ENCODE measurements at places on chromosomes 1 and 21.

DNA sequence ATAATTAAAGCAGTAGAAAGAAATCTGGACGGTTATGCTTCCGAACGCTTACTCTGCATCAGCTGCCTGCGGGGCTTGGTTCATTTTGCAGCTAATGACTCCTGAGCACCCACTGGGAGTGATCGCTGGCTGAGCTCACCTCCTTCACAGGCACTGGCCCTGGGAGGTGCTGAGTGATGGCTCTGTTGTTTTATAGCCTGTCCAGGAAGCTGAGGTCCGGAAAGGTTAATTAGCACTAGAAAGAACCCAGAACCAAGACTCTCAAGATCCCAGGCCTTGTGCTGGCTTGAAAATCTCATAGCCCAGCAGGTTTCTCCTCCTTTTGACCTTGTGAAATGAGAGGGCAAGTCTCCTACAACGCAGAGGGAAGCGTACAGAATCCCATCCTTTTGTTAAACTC is 226.2 kb downstream of the AJAP1 start:
- DNase-seq, result peak; percentile 59

DNA sequence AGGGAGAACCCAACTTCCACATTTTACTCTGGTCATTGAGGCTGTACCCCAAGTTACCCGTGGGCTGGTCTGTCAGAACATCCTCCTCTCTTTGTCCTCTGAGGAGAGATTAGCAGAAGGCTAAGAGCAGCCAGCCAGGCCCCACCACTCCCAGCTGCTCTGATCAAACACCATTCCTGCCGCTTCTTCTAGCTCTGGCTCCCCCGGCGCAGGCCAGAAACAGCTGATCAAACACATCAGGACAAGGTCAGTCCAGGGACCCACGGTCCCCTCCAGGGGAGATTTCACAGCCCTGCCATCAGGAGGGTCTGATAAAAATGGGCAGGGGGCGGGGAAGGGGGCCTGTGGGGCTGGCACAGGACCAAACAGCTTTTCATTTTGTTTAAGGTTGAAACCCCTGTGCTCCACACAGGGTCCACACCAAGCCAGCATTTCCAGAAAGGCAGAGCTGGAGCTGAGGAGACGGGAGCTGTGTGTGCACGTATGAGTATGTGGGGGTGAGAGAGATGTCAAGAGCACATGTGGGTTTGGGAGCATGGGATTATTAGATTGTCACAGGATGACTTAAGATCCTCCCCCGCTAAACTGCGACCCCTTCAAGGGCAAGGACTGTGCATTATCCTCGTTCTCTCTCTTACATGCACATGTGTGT is 29.9 kb upstream of the EPHA8 start:
- DNase-seq, result no peak

- no peak for DNase-seq
Observed at GRCh38 chr1:55529017-55529416, 313.9 kb upstream of the USP24 start.

- no peak for DNase-seq
Observed at GRCh38 chr1:170095976-170096748, 21.7 kb upstream of the KIFAP3 start.

DNA sequence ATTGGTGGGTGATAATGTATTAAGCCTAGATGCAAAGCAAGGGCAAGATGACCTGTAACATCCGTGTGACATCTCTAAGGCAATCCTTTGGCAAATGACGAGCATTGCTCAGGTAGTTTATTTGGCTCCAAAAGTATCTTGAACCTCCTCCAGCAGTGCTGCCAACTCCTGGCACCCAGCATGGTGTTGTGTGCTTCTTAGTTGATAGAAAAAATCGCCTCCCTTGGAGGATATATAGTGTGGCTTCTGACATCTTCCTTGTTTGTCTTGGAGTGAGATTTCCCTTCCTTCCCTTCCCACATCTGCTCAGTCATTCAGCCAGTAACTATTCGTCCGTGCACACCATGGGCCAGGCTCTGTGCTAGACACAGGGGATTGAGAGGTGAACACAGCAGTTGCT is 121.8 kb downstream of the TOMM20 start:
- no peak for DNase-seq

GRCh38 chr1:84301004-84301784 is at the start of gene SAMD13:
TSS of gene SAMD13 (plus strand) at chr1:84301708. CDS start at chr1:84303235, 1,527 bp downstream.
- no peak for DNase-seq

DNA sequence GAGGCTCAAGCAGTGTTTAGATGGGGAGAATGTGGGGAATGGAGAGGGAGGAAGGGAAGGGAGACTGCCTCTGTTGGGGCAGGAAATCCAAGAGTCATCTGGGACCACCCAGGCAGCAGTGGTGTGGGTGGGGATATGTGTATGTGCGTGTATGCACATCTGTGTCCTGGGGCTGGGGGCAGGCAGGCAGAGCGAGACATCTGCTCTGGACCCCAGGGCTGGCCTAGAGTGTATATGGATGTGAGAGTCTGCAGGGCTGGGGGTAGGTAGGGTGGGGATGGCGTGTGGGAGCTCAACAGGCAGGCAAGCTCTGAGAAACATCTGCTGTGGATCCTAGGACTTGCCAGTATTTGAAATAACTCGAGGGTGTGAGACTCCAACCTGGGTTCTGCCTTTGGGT is 3.5 kb downstream of the PTCH2 start:
- no peak for DNase-seq

GRCh38 chr1:54649130-54649898 is 7.7 kb downstream of the MROH7 start:
- DNase-seq, result no peak

- peak; percentile 8 for DNase-seq
Observed at GRCh38 chr1:35646043-35646442, 4.7 kb upstream of the PSMB2 start.

DNA sequence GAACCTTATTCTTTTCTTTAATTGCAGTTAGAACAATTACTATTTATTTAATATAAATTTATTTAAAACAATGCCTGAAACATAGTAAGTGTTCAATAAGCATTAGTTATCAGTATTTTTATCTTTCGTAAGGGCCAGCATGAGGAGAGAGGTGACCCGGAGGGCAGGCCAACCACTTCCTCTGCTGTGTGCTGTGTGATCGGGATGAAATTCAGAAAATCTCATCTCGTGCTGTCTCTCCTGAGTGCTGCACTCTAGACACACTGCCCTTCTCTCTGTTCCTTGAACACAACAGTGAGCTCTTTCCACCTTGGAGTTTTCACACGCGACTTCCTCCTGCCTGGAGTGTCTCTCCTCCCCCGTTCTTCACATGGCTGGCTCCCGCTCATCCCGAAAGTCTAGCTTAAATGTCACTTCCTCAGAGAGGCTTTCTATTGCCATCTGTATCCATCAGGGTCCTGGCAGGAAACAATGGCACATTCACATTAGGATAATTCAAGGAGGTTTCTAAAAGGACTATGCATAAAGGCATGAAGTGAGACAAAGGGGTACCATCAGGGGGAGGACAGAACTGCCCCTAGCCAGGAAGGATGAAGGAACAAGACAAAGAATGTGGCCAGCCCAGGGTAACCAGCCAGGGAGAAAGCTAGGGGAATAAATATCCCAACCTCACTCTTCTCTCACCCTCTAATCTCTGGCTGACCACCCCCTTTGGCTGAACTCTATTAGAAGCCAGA is 142.6 kb upstream of the GJB5 start:
- DNase-seq, result no peak

DNA sequence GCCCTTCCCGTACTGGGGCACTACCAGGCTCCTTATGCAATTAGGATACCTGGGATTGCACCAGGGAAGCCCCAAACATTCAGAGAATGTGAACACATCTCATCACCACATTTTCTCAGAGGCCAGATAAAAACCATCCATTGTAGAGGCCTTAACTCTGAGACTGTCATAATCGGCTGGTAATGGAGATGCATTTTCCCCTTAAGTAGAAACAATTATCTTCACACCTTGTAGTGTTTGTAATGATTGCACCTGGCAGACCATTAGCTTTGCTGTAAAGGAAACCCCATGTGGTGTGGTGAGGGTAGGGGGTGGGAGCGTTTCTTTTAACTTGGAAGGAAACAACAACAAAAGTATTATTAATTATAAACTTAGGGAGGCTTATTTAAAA is 90.0 kb upstream of the TLR5 start:
- DNase-seq, result no peak

DNA sequence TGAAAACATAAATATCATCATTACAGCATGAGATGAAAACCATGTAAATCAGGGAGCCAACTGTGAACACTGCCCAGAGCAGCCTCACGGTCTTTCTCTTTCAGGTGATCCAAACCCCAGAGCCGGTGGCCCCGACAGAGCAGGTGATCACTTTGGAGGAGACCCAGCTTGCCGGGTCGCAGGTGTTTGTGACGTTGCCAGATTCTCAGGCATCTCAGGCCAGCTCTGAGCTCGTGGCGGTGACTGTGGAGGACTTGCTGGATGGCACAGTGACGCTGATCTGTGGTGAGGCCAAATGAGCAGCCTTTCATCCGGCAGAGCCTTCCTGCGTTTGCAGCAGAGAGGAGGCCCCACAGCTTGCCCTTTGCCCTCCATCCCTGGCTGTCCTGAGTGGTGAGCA is 37.2 kb upstream of the EPHA8 start:
- no peak for DNase-seq

- DNase-seq, result no peak
Observed at GRCh38 chr1:177863796-177864195, 106.1 kb downstream of the SEC16B start.

- DNase-seq, result no peak
Observed at GRCh38 chr1:198620951-198621824, 17.7 kb upstream of the PTPRC start.

GRCh38 chr1:22817462-22817861 is 106.8 kb downstream of the EPHB2 start:
- no peak for DNase-seq

DNA sequence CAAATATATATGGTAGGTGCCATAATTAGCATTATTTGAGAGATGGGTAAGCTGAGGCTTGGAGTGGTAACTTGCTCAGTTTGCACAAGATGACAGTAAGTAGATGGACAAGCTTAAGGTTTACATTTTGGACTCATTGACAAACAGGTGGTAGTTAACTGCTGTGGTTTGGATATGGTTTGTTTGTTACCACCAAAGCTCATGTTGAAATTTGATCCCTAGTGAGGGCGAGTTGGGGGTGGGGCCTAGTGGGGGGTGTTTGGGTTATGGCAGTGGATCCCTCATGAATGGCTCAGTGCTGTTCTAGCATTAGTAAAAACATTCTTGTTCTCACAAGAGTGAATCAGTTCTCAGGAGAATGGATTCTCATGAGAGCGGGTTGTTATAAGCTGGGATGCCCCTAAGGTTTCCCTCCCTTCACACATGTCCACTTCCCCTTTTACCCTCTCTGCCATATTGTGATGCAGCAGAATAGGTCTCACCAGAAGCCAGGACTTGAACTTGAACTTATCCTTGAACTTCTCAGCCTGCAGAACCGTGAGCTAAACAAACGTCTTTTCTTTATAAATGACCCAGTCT is 6.6 kb upstream of the PRRX1 start:
- no peak for DNase-seq

GRCh38 chr1:121417325-121417923 is 232.6 kb downstream of the SRGAP2C start:
- no peak for DNase-seq
